ENCODE measurements at places on chromosomes 11 and 22. TPM values are rescaled to one million over a fixed set of nuclear protein-coding genes. Genes with fewer than 3 reads are reported as not detected.

P2RY6 gene
- not detected for total RNA-seq

RTN4R gene
- 3.1 TPM for total RNA-seq

MS4A7 gene
- not detected for total RNA-seq

DNA sequence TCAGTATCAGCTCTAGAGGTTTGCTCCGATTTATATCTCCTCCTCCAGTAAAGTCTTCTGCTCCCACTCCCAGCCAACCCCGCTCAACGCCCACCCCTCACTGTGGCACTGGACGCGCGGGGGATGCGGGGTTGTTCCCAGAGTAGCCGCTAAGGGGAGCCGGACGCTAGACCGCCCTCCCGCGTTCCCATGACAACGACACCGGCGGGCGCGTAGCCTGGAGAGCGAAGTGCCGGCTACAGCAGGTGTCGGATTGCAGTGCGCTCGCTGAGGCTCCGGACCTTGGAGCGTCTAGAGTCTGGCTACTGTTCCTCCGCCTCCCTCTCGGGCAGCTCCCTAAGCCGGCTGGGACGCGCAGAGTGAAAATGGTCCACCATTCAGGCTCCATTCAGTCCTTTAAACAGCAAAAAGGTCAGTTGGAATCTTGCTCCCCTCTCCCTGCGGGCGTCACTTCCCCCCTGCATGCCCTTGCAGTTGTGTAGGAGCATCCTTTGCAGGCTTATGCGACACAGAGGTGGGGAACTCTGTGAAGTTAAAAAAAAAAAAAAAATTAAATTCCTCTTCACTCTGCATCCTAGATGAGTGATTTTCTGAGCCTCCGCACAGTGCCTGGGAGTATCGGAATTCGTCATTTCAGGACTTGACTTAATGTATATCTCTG, at the start of gene ANO3:
TSS of gene ANO3 (plus strand) at position 220 of the 661 bp plus-strand sequence. CDS start at position 366, 146 bp downstream.
- DNase-seq = no peak

DNA sequence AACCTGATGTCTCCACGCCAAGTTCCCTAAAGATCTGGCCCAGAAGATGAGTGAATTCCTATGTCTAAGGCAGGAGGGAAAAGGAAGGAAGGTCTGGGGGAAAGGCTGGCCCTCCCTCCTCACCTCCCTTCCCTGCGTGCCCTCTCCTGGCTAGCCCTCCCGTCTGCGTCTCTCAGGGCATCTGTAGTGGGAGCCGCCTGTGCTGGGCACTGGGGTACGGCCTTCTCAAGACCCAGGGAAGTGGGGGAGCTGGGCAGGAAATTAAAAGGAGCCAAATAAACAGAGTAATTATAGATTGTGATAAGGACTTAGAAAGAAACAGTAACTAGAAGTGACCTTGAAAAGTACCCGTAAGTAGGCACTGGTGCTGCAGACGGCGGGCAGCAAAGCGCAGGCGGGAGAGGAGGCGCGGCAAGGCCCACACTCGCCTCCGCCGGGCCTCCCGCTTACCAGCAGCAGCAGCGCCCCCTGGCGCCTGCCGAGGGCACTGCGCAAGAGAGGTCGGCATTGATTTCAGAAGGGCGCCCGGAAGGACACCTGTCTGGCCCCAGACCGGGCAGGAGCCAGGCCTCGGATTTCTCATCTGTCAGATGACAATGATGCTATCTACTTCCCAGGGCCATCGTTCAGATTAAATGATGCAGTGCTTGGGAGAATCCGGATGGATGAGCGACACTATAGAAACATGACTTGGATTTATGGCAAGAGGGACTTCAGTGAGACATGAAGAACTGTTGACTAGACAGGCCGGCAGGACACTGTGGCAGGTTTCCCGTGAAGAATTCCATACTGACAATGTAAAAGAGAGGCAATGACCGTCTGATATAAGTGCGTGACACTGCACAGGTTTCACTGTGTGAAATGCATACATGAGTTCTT, 7.3 kb downstream of the KCNJ1 start:
- DNase-seq = peak; percentile 82

GRCh38 chr22:23236440-23237184, 56.3 kb downstream of the BCR start:
- no peak for DNase-seq

GRCh38 chr11:124839128-124839971, 25.9 kb upstream of the ROBO3 start:
- no peak for DNase-seq

DNA sequence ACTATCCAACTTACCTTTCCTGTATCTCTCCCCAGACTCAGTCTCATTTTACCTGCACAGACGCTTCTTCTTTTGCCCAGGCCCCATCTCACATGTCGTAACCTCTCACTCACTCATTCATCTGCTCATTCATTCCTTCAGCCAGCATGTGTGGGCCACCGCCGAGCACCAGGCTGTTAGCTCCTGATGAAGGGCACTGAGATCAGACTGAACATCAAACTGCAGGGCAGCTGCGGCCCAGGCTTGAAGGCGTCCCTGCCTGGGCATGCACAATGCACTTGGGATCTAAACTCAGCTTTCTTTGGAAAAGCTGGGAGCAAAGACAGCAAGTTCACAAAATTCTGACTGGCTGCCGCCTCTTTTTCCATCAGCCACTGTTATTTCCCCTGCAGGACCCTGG, 1456.3 kb downstream of the BRD1 start:
- no peak for DNase-seq

- no peak for DNase-seq
These were observed 102.1 kb upstream of the BID start for GRCh38 chr22:17876306-17876831.

GRCh38 chr11:67167719-67168118, 48.7 kb downstream of the KDM2A start:
- DNase-seq = no peak
